ENCODE measurements at places on chromosomes 12 and 14.
A peak's percentile ranks its signal among the peaks of the same experiment; 100 is the strongest.

DNA sequence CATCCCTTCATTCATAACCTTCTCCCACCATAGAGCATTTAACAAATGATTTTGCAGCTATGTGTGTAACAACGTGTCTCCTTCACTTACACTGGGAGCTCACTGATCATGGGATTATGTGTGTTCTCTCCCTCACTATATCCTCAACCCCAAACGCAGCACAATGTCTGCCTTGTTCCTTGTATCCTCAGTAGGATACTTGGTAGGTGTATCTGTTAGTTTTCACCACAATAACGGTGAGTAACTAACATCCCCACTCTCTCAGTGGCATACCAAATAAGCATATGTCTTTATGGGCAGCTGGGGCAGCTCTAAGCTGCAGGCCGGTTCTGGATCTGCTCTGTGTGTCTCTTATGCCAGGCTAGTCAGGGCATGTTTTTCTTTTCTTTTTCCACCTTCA, 166.7 kb upstream of the PWP1 start:
- DNase-seq = no peak

GRCh38 chr12:90399357-90399756, 555.6 kb downstream of the CCER1 start:
- no peak for DNase-seq

DNA sequence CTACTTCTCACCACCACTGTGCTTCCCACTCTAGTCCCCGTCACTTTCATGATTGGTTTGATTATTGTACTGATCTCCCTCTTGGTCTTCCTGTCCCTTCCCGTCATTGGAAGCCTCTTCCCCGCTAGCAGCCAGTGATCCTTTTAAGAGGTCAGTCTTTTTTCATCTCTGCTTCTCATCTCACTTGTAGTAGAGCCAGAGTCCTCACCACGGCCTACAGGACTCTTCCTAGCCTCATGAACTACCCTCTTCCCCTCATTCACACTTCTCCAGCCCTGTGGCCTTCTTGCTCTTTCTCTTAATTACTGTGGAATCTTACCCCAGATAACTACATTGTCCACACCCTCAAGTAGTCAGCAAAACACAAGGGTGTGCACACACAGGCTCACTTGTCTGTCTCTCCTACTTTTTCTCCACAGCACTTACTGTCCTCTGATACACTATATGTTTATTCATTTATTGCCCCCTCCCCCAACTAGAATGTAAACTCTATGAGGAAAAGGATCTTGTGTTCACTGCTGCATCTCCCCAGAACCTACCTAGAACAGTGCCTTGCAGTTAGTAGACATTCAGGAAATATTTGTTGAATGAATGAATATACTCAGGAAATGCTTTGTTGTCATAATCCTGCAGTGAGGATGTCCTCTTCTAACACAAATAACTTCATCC, 66.3 kb downstream of the CKB start:
- no peak for DNase-seq

- no peak for DNase-seq
These were observed 181.6 kb downstream of the CALM1 start for GRCh38 chr14:90578283-90578985.

GRCh38 chr14:75335571-75335970, 56.9 kb downstream of the FOS start:
- DNase-seq = no peak

- no peak for DNase-seq
These were observed 43.5 kb downstream of the HECTD1 start for GRCh38 chr14:31164115-31164514.

- no peak for DNase-seq
These were observed 125.5 kb upstream of the RMST start for GRCh38 chr12:97336900-97337751.

- DNase-seq = no peak
These were observed 687.6 kb downstream of the FLRT2 start for GRCh38 chr14:86217523-86217922.

DNA sequence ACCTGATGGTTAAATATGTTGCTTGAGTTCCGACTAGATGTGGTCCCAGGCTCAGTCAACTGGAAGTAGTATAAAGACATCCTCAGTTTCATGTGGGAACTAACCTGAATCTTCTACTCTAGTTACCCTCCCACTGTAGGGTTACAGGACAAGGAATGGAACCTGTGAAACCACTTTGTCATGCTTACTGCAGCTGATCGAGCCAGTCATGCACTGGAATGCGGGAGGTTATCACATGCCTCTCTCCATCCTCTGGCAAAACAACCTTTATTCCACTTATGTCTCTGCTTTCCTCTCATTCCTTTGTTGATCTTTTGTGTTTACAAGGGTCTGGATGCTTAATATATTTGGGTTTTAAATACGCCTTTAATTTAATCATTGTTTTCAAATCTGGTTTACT, 111.9 kb upstream of the DDHD1 start:
- DNase-seq = no peak

GRCh38 chr12:15701206-15701605, 88.0 kb downstream of the EPS8 start:
- DNase-seq = no peak

DNA sequence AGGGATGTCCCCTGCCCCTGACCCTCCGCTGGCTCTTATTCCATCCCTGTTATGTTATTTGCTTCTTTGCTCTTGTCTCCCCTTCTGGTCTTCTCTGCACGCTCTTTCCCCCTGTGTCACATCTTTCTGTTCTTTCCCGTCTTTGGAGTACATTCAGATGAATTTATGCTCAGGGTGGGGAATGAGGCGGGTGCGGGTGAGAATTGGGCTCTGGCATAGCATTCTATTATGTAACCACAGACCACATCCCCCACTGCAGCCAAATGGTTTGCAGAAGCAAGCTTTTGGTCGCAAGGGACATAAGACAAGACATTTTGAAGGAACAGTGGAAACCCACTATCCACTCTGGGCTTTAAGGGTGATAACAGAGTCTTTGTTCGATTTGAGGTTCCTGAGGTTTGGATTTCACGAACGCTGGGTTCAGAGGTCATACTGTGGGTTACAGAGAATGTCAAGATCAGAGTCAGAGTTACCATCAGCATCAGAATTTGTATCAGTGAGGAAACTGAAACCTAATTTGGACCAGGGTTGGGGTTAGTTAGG, 3.8 kb downstream of the ENDOU start:
- DNase-seq = no peak

- DNase-seq = peak; percentile 83
These were observed 458.3 kb downstream of the ETNK1 start for GRCh38 chr12:23083267-23083666.

DNA sequence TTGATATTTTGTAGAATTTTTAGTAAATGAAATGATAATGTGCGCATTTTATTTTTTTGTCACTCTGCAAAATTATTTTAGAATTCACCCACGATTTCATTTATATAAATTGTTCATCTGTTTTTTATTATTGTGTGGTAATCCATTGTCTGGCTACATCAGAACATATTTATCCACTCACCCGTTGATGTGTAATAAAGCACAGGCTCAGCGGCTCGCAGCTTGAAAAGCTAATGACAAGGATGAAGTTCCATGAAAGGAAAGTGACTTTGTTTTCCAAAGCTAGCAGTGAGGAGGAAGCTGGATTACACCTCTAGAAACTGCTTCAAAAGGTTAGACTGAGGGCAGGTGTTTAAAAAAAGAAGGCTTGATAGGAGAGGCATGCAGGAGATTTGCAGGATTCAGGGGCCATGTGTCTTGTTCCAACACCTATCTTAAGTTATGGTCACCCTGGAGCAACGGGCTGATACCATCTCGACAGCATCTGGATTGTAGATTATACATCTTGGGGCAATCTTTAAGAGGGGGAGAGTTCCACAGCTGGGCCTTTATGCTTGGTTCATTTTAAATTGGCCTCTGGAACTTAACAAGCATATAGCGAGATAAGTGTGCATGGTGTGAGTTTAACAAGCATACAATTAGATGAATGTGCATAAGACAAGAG, 194.1 kb downstream of the TMTC3 start:
- DNase-seq = no peak

DNA sequence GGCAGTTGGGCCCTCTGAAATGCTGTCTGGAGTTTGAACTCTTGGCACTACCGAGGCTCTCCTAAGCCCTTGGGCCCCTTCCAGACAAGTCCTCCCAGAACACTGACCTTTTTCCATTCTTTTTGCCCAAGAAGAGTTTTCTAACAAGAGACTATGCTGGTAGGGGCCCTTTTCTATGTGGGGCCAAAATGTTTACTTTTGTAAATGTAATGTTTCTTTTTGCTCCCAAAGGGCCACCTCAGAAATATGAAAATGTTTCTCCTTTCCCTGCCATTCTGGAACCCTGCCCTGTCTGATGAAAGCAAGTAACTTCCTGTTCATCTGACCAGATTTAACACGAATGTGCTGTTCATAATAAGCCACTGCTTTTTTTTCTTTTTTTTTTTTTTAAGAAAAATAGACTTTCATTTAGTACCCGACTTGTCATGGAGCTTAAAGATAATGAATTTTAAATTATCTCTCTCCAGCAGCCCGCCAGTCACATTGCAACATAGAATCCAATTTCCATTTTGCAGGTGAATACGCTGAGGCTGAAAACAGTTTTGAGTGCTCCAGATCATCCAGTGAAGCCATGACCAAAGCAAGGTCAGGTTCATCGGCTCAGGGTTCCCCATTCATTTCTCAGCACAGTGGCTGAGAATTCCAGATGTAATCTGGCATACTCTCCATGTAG, 169.9 kb downstream of the DPF3 start:
- peak; percentile 28 for DNase-seq

- DNase-seq = no peak
These were observed 448.6 kb downstream of the RAD51B start for GRCh38 chr14:68268197-68268596.

DNA sequence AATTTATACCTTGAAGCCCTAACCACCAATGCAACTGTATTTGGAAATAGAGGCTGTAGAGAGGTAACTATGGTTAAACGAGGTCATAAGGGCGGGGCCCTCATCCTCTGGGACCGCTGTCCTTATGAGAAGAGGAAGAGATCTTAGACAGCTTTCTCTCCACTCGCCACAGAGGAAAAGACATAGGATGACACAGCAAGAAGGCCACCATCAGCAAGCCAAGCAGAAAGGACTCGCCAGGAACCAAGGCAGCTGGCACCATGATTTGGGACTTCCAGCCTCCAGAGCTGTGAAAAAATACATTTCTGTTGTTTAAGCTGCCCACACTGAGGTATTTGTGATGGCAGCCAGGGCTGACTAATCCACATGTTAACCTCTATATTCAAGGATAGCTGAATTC, 30.4 kb upstream of the BCAT1 start:
- DNase-seq = no peak

GRCh38 chr14:106874350-106874749, 1348.0 kb downstream of the TMEM121 start:
- no peak for DNase-seq

GRCh38 chr12:80936642-80937390, 918 bp downstream of the LIN7A start:
- DNase-seq = peak; percentile 50

DNA sequence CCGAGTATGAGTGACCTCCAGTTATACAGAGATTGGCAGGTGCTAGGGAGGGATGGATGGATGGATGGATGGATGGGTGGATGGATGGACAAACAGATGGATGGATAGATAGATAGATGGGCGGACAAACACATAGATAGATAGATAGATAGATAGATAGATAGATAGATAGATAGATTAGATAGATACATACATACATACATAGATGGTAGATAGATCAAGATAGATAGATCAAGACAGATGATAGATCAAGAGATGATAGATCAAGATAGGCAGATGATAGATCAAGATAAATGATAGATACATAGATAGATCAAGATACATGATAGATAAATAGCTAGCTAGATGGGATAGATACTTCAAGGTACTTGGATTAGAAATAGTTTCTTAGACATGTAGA, 18.6 kb upstream of the RFLNA start:
- no peak for DNase-seq

Data from MG63 (cell line).